A549 treated with AZD2906 at 1 μM for 4 hours (cell line): ENCODE measurements at places on chromosomes 11 and 22. TPM values are rescaled to one million over a fixed set of nuclear protein-coding genes. Genes with fewer than 3 reads are reported as not detected.

Gene KRTAP5-2
- total RNA-seq = not detected in 5 replicates

Gene EMSY
- total RNA-seq = 10.1 to 13.8 TPM (median 11.2 TPM) in 5 replicates

Gene OR52E4
- not detected in 5 replicates for total RNA-seq

Gene CAPN5
- total RNA-seq = 7.0 to 9.1 TPM (median 7.9 TPM) in 5 replicates

Gene SORL1
- total RNA-seq = 1.2 to 1.5 TPM (median 1.4 TPM) in 5 replicates

Gene OR5T1
- total RNA-seq = not detected in 5 replicates

Gene CREB3L1
- total RNA-seq = 4.0 to 4.7 TPM (median 4.4 TPM) in 5 replicates

Gene GAB2
- 3.4 to 5.5 TPM (median 4.6 TPM) in 5 replicates for total RNA-seq
